ENCODE measurements at places on chromosomes 5 and 9.

- no peak for DNase-seq
These were observed 154.0 kb downstream of the PIK3R1 start for GRCh38 chr5:68369457-68370125.

- no peak for DNase-seq
These were observed 540.0 kb upstream of the GRAMD2B start for GRCh38 chr5:125883223-125883622.

GRCh38 chr5:42491699-42492098, 68.5 kb downstream of the GHR start:
- DNase-seq, result no peak

DNA sequence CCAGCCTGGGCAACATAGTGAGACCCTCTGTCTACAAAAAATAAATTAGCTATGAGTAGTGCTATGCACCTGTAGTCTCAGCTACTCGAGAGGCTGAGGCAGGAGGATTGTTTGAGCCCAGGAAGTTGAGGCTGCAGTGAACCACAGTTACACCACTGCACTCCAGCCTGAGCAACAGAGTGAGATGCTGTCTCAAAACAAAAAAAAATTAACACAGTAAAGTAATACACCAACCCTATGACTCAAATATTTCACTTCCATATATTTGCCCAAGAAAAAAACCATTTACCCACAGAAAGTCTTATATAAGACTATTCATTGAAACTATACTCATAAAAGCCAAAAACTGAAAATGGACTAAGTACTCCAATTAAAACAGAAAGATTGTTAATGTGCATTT, 16.2 kb downstream of the SMIM23 start:
- no peak for DNase-seq

DNA sequence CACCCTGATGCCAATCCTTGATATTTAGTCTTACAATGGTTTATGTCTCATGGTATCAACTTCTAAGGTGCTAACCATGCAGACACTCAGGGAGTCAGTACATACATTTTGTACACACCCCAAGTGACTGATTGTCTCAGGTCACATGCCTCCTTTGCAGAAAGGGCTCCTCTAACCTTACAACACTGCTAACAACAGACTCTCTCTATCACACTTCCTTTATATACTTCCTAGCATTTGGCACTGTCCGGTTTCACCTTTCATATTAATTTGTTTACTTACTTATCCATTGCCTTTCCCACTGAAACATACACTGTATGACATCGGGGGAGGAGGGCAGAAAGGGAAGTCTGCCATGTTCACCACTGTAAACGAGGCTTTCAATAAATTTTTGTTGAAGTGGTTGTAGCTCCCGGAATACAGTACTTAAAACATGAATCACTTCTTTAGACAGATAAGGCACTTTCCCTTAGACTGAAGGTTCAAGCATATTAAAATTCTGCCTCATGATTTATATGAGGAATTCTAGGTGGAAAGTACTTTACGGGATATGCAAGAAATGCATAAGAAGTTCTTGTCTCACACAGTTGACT, 20.6 kb downstream of the EMB start:
- DNase-seq, result no peak

DNA sequence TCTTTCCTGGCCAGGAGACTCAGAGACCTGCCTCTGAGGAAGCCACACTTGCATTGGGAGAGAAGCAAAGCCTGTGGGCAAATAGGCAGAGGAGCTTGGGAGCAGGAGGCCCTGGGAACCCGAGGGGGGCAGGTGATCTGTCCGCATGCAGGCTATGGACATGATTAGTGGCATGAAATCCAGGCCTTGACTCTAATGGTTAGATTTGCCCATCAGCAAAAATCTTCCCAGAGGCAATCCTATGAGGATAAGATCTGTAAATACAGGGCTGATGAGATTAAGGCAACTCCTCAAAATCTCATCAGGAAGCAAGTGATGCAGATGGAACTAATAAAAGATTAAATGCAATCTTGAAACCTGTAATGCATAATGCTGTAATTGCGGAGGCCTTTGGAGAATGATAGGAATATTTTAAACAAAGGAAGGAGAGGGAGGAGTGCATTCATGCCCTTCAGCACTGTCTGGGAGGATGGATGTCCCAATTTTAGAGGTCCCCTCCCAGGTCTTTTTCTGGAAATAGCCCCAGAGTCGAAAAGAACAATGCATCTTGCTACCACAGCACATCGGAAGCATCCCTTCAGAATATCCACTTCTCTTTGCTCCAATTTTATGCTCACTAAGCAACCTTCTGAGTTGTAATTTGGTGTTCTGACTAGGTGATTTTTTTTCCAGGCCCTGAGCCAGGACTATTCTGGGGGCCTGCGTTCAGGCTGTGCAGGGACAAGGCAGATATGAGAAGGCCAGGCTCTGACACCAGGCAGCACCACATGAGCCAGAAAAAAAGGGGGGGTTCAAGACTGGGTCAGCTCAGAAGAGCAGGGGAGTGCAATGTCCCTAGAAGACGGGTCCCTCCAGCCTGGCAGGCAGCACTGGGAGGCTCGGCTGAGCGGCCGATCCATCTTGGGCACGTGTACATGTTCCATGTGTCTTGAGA, 66.5 kb downstream of the MED10 start:
- DNase-seq, result no peak

GRCh38 chr9:103082494-103082893, 87.4 kb downstream of the CYLC2 start:
- no peak for DNase-seq

GRCh38 chr9:107933097-107933496, 443.5 kb upstream of the KLF4 start:
- DNase-seq, result no peak

DNA sequence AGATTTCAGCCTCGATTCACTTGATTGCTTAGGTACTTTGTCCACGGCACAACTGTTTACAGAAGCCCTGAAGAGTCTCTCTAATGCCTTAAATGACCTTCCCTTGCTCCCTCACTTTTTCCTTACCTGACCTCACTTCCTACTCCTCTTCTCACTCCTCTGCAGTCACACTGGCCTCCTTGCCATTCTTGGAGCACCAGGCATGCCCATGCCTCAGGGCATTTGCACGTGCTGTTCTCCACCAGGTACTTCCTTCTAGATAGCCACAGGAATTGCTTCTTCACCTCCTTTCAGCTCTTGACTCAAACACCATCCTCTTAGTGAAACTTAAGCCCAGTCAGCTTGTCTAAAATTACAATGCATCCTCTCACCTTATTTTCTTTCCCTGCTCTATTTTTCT, 52.4 kb upstream of the TRAF1 start:
- DNase-seq, result no peak

DNA sequence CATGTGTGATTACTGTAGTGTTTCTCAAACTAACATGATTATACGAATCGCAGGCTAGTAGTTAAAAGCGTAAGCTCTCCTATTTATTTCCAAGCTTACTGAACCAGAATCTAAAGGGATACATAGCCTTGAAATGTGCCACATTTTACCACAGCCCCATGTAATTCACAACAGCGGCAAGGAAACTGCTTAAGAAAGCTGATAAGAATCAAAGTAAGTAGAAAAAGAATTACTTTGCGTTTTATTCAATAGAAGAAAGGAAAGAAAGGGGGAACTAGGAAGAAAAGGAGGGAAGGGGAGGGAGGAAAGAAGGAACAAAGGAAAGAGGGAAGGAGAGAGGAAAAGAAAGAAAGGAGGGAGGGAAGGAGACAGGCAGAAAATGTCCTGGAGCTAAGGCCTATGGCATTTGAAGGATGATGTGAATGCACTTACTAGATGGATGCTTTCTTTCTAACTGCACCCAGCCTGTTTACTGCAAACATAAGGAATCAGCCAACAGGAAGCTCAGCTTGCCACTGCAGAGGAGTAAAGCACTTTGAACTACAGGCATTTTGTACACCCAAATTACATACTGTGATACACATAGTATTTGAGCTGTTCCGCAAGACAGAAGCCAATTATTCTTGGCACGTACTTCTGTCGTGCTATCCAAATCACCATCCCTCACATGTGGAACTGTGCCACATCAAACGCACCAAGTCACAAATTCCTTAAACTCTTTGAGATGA, 521.7 kb downstream of the RAB3C start:
- no peak for DNase-seq

GRCh38 chr5:33737697-33738096, 154.1 kb downstream of the ADAMTS12 start:
- no peak for DNase-seq

DNA sequence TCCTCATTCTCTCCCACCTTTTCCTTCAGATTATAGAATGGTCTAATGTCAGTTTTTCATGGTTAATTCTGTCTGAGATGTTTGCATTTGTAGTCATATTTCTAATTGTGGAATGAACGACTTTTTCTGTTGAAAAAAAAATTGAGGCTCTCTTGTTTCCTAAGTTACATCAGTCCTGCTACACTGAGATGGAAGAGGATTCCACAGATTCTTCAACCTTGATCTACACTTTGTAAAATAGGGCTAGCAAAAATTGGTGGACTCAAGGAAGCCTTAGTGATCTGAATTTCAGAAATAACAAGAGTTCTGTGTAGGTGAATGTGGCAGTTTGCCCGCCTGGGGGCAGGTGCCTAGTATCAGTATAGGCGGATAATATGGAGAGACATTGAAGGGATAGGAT, 51.9 kb downstream of the ERBIN start:
- no peak for DNase-seq

DNA sequence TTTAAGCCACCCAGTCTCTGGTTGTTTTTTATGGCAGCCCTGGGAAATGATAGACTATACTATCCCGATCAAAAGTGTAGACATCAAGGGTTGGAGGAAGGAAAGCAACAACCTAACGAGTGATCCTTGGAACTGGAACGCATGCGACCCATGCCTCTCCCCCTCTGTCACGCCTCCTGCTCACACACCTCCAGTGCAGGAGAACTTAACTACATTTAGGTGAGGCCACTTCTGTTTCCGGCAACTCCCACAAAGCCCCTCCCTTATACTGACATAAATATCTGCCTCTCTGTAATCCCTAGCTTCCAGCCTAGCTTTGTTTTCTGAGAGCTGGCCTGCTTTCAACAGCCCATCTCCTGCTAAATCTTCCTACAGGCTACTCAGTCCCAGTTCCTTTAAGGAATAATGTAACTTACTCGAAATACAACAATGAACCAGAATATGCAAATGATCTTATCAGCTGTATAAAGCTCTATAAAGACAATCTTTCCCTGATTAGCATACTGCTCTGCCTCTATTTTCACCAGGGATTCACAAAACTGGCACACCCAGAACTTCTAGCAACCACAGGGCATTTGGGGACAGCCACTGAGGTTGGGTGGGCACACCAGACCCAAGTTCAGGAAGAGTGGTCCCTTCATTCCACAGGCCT, 73.9 kb downstream of the GABBR2 start:
- DNase-seq, result no peak
